ENCODE measurements at places on chromosomes 5 and 9.

DNA sequence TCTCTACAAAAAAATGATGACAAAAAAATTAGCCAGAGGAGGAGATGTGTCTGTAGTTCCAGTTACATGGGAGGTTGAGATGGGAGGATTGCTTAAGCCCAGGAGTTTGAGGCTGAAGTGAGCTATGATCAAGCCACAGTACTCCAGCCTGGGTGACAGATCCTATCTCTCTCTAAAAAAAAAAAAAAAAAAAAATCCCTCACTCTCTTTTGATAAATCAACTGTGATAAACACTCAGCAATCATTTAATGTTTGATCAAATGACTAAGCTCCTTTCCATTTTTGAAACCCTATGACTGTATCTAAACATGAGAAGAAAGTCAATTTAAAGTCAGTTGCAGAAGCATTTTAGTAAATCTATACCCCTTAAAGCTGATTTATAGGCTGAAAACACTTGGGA lies 112.1 kb upstream of the IL6ST start:
- no peak for DNase-seq

GRCh38 chr5:141354900-141355469 lies at the start of gene PCDHGA4:
TSS of gene PCDHGA4 (plus strand) at chr5:141355021. CDS start at chr5:141355108, 87 bp downstream.
- no peak for DNase-seq

- DNase-seq: peak; percentile 44
Measured at GRCh38 chr9:112348257-112349007, 15.0 kb upstream of the PTBP3 start.

DNA sequence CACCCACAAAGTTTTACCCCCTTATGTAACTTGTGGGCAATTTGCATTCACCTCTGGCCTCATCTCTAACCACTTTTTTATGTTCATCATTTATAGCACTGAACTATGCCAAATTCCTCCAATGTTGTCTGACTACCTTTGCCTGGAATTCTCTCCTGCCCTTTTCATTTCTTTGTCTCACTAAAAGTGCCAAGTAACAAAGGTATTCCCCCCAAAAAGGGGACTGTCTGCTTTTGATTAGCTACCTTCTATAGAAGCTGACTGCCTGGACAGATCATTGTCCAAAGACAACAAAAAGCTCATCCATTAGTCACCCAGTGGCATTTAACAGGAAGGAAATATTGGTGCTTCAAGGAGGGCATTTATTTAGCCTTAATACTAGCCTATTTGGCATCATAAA lies 189.9 kb upstream of the VCAN start:
- no peak for DNase-seq

GRCh38 chr5:6059137-6059800 lies 319.1 kb downstream of the MED10 start:
- DNase-seq: no peak

DNA sequence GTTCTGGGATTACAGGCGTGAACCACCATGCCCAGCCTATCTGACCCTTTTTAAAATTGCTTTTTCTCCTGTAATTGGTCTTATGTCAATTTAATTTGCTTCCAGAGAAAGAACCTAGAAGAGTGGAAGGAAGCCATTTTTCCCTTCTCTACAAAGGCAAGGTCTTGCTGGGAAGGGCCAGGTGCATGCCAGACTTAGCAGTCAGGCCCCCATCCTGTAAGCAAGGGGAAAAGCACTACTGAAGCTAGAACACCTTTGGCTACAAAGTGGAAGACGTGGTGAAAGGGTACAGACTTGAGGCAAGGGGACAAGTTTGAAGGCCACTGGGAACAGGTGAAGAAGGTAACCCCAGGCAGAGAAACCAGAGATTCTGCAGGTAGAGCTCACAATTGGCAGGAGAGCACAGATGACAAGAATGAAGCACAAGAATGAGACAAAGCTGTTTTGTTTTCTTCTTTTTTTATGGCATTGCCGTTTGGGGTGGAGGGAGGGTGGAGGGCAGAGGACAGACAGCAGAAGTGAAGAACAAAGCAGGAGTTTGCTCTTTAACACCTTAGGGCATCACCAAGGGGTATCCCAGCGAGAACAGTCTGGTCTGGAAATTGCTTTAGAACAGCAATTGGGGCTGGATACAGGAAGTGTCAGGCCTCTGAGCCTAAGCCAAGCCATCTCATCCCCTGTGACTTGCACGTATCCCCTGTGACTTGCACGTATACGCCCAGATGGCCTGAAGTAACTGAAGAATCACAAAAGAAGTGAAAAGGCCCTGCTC lies 72.9 kb downstream of the SERINC5 start:
- DNase-seq: no peak

DNA sequence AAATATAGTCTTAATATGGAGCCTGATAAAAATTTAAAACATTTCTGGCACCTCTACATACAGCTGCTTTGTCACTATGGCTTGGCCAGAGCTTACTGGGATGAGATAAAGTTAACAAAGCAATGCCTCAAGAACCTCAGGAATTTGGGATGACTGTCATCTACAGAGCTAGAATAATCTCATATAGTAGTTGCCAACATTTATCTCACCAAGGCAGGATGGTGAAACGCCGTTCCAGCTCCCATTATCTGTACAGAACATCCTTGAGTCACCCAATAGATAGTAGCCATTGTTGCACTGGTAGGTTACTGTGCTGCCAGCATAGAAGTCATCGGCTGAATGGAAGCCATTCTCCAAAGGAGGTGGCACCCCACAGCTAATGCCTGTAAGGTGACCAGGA lies 94.6 kb upstream of the TXNDC8 start:
- DNase-seq: no peak

- no peak for DNase-seq
Measured at GRCh38 chr9:76425677-76426453, 31.6 kb upstream of the RFK start.

- DNase-seq: no peak
Measured at GRCh38 chr9:31412081-31412480, 972.4 kb upstream of the ACO1 start.

GRCh38 chr5:69011910-69012309 lies 81.9 kb upstream of the SLC30A5 start:
- no peak for DNase-seq

GRCh38 chr5:127872494-127872893 lies 169.3 kb downstream of the CCDC192 start:
- DNase-seq: no peak

- no peak for DNase-seq
Measured at GRCh38 chr5:52041842-52042241, 658.6 kb downstream of the ISL1 start.

- no peak for DNase-seq
Measured at GRCh38 chr5:145463634-145464033, 371.5 kb downstream of the PRELID2 start.

GRCh38 chr5:30197662-30198061 lies 995.8 kb upstream of the CDH6 start:
- no peak for DNase-seq

GRCh38 chr5:77953374-77953773 lies 177.2 kb upstream of the TBCA start:
- no peak for DNase-seq

DNA sequence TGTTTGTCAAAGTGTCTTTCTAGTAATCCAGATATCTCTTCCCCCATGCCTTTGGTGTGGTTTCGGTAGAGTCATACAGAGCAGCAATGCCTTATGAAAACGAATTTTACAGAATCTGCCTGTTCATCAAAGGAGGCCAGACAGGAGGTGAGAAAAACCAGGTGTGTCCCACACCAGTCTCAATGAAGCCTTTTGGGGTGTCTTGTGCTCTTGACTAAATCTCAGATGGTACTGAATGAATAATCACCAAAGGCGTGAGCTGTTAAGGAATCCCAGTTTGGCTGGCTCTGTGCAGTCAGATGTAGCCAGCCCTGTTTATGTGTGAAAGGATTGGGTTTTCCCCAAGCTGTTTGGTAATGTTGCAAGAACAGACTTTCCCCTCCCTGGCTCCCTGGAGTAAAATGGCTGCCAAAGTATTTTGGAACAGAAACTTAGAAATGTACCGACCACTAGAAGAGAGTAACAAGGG lies 70.8 kb upstream of the CDKN2B start:
- no peak for DNase-seq

GRCh38 chr9:68437785-68438184 lies 81.4 kb downstream of the PGM5 start:
- DNase-seq: no peak

GRCh38 chr5:41097642-41098041 lies 26.5 kb upstream of the MROH2B start:
- DNase-seq: no peak

DNA sequence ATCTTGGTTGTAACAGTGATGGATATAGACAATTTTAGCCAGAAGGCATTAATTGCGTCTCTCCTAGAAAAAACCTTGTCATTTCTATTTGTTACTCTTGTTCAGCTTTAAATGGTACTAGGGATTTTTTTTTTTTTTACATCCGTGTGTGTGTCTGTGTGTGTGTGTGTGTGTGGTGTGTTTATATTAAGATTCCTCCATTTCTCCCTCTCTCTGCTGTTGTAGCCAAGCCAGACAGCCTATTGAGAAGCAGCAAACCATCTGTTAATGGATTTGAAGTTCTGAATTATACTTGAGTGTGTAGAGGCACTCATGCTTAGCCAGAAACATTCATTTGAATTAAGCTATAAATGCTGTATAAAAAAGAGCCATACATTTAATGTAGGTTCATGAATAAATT lies 72.3 kb downstream of the SLF1 start:
- no peak for DNase-seq

- no peak for DNase-seq
Measured at GRCh38 chr9:38149647-38150046, 80.6 kb upstream of the SHB start.

DNA sequence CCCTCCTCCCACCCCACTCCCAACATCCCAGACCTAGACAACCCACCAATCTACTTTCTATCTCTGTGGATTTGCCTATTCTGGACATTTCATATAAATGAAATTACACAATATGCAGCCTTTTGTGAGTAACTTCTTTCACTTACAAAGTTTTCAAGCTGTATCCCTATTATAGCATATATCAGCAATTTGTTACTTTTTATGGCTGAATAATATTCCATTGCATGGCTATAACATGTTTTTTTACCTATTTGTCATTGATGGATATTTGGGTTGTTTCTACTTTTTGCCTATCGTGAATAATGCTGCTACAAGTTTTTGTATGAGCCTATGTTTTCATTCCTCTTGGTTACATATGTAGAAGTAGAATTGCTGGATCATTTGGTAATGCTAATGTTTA lies 1.9 kb upstream of the KIF3A start:
- no peak for DNase-seq

GRCh38 chr5:80503641-80504040 lies 15.7 kb downstream of the FAM151B start:
- no peak for DNase-seq

DNA sequence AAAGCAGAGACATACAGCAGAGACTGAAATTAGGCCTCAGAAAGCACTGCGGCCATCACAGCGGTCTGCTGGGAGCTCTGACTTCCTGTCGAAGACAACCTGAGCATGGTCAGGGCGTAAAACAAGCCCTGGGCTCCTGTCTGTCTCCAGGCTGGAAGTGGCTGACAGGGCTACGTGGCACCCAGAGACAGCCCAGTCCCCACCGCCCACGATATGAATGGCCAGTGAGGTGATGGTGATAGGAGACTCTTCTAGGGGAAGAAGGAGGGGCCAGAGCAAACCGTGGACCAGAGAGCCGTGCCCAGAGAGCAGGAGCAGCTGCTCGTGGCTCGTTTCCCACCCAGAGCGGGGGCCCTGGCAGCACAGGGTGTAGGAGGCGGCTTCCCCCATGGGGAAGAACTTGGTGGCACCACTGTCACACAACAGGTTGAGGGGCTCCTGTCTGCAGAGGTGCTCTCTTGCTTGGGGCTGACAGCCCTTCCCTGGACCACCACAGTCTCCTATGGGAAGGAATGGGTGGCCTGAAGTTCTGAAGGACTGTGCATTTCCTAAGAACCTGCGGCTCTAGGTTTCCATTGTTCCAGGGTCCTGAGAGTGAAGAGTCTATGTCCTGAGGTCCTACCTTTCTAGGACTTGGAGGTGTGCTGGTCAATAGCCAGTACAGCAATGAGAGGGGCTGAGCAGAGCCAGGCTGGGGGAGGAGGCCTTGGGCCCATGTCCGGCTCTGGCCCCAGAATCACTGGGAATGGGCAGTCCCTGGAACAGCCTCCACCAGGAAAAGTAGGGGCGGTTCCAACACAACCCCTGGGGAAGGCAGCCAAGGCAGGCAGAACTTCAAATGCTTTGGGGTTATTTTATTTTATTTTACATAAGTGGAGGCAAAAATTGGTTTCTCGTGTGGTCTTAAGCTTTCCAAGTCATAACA lies 56.4 kb downstream of the BARX1 start:
- DNase-seq: no peak

DNA sequence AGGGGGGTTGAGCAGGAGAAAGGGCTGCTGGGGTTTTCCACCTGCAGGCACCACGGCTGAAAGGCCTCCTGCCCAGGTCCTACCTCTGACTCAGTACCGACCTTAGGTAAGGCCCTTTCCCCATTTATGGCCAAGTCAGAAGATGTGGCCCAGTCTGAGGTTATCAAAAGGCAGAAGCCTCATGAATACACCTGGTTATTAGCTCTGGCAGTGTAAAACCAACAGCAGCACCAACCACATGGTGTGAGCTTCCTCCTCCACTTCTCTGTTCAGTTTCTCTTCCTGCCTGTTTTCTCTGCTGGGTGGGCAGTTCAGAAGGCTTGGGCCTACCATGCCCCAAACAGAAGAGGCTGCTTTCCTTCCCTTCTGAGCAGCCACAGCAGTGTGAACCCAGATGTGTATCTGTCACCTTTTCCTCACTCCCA lies 86.9 kb downstream of the UGCG start:
- DNase-seq: no peak

- DNase-seq: no peak
Measured at GRCh38 chr9:115341426-115341825, 223.5 kb upstream of the TNC start.

DNA sequence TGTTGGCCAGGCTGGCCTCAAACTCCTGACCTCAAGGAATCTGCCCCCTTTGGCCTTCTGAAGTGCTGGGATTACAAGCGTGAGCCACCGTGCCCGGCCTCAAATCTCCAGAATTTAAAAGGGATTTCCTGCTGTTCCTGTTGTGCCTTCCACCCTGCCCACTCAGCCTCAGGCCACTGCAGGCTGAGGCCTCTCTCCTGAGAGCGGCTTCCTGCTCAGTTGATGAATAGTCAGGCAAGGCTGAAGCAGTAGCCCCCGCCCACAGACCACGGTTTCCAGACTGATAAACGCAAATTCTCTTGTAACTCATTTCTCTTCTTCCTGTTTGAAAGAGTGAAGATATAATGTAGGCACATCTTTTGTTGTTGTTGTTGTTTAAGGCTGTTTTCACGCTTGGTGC lies 127.0 kb upstream of the PLCXD3 start:
- DNase-seq: no peak

- DNase-seq: no peak
Measured at GRCh38 chr5:13943676-13944075, 812 bp downstream of the DNAH5 start.

DNA sequence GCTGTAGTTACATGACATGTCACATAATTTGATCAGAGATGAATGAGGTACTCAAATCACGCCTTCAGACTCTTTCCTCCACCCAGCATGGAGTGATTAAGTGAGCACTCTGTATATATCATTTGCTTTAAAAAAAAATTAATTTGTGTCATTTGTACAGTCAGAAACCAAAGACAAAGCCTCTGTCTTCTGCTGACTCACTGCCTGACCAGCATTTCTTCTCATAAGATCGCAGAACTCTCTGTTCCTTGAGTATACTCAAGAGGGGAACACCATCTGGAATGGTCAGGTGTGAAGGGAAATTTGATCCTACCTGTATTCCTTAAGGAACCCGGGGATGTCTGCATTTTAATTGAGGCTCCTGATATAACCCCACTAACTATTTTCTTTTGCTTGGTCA lies 254.4 kb downstream of the FAM114A2 start:
- DNase-seq: no peak

Data from activated gamma-delta T cell treated with Interleukin-2 at 50 U/mL for 16 hours (primary cell).